ENCODE measurements at places on chromosomes 6 and 20.

GRCh38 chr20:33853507-33853813 is 42.3 kb downstream of the CHMP4B start:
- DNase-seq: no peak

DNA sequence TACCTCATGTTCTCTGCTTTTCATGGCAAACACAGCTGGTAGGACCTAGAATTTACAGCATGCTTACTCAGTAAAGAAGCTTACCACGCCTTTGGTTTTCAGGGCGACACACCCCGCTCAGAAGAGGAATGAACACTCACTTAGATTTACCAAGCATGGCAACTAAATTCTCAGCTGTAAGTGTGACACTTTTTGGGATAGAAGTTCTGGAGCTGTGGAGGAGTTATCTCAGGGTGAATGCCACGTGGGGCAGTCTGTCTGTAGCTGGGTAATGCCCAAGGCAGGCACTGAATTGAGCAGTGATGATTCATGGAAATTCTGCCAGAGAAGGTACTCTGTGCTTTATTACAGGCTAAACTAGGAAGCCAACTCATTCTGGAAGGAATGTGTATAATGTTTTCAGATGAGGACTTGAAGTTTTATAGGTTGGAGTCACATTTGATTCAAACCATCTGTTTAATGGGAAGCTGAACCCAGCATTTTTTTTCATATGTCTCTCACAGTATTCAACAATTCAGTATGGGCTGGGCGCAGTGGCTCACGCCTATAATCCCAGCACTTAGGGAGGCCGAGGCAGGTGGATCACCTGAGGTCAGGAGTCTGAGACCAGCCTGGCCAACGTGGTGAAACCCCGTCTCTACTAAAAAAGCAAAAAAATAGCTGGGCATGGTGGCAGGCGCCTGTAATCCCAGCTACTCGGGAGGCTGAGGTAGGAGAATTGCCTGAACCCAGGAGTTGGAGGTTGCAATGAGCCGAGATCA is 3.5 kb upstream of the PRIM2 start:
- DNase-seq: no peak

GRCh38 chr6:98526465-98526864 is 307.9 kb upstream of the POU3F2 start:
- no peak for DNase-seq

GRCh38 chr6:20096536-20096935 is 115.7 kb downstream of the MBOAT1 start:
- DNase-seq: no peak

DNA sequence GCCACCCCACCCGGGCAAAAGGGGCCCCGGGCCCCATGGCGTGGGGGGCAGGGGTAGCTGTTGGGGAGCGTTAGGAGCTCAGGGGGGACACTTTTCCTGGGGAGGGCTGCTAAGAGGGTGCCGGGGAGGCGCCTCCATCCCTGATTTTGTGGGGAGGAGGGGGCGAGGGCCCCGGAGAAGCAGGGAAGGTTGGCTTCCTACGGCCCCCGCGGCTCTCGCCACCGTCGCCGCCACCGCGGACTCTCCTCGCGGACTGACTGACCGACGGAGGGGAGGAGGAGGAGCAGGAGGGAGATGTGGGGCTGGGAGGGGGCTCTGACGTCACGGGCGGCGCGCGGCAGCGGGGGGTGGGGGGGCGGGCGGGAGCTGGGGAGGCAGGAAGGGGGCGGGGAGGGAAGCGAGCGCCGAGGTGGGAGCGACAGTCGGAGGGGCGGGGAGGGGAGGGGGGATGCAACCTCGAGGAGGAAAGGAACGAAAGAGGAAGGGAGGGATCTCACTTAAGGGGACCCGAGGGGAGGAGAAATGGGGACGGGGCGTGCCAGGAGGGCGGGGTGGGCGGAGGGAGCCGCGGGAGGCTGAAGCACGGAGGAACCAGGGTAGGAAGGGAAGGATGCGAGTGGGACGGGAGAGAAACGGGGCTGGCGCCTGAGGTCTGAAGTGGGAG is 5.1 kb downstream of the GABBR1 start:
- peak; percentile 70 for DNase-seq

- DNase-seq: no peak
Measured at GRCh38 chr6:122063761-122064160, 335.7 kb upstream of the HSF2 start.

- no peak for DNase-seq
Measured at GRCh38 chr6:125224231-125224861, 70.8 kb downstream of the TPD52L1 start.

Data from D341Med (cell line).